Stimulated activated CD4-positive, alpha-beta T cell treated with anti-CD3 and anti-CD28 coated beads, Interleukin-4, amount 100 ng/mL, for 48 hours (primary cell): ENCODE measurements at places on chromosomes 6 and 20.

DNA sequence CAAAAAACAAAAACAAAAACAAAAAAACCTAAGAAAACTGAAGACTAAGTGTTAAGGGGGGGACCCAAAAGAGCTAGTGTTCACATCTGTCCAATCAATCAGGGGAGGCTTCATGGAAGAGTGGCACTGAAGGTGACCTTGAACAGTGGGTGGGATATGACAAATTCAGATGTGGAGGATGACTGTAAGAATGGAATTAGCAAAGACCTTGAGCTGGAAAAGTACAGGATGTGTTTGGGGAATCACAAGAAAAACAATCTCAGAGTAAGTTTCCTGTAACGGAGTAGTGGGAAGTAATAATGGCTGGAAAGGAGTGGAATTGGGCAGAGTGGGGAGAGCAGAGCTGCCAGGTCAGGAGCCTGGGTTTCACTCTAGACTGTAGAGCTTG lies 2.9 kb upstream of the IER3 start:
- no peak for DNase-seq

- no peak for DNase-seq
These were observed 49.8 kb upstream of the SSTR4 start for GRCh38 chr20:22985239-22985778.

GRCh38 chr20:51514249-51514648 lies 28.3 kb downstream of the NFATC2 start:
- no peak for DNase-seq

DNA sequence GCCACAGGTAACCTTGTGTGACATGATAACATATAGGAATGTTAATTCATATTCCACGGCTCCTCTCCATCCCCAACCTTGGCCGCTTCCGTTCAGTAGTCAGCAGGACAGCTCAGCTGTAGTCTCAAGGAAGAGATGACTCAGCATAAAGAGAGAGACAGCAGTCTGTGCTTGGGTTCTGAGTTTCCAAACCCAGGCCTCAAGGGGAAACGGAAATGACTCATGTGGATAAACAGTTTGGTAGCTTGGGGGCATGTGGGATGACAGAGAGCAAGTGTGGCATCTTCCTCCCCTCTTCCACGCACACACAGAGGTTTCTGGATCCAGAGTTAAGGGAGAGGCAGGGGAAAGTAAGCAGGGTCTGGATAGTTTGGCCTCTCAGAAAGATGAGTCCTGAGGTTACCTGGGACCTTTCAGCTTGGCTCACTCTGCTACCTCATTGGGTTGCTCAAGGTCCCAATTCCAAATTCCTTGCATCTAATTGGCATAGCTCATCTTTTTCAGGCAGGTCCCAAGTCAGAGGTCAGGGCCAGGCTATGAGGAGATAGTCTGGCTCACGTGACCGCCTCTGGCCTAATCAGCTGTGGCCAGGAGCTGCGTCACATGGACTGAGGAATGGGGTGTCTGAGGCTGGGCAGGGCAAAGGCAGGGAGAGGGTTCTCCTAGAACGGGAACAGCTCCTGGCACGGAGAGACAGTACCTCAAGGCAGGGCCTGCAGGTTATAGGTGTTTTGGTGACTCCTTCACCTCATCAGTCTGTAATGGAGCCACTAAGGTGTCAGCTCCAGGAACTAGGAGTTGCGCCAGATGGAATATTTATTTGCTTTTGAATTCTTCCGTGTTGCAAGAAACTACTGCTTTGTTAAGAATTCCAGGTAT lies 36.5 kb upstream of the MLN start:
- DNase-seq: peak; percentile 15

- no peak for DNase-seq
These were observed 77.4 kb upstream of the CEP162 start for GRCh38 chr6:84304881-84305280.
